ENCODE measurements at places on chromosomes 11 and 22.

- no peak for DNase-seq
Observed at GRCh38 chr11:96567176-96567575, 177.4 kb downstream of the JRKL start.

- no peak for DNase-seq
Observed at GRCh38 chr22:49151256-49152126, 676.2 kb downstream of the BRD1 start.

- no peak for DNase-seq
Observed at GRCh38 chr11:134783234-134783633, 371.2 kb upstream of the B3GAT1 start.

DNA sequence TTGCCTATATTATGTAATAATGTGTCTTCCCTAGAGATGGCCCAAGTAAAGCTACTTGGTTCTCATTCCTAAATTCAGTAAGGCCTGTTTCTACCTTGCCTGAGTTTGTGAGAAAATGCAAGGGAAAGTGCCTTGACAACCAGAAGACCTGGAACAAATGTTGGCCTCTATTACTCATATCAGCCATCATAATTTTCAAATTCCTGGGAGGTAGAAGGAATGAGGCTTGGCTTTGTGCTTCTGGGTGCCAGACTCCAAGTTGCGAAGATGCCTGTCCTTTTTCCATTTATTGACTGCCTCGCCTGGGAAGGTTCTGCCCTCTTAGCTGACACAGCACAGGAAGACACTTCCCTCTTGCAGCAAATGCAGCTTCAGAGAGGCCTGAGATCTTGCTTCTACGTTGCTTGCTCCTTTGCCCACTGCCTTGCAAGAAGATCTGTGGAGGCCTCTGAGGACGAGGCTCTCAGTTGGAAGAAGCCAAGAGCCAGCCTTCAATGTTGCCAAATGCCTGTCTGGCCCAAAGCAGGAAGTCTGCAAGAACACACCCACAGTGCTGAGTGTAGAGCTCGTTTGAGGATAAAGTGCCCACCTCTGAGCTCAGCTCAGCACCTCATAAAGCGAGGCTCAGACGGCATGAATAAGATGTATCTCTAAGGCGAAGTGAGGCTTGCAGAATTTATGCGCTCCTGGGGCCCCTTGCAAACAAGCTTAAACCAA is 120.1 kb downstream of the GALNT18 start:
- no peak for DNase-seq

- no peak for DNase-seq
Observed at GRCh38 chr11:21485426-21485825, 707.5 kb upstream of the ANO5 start.

DNA sequence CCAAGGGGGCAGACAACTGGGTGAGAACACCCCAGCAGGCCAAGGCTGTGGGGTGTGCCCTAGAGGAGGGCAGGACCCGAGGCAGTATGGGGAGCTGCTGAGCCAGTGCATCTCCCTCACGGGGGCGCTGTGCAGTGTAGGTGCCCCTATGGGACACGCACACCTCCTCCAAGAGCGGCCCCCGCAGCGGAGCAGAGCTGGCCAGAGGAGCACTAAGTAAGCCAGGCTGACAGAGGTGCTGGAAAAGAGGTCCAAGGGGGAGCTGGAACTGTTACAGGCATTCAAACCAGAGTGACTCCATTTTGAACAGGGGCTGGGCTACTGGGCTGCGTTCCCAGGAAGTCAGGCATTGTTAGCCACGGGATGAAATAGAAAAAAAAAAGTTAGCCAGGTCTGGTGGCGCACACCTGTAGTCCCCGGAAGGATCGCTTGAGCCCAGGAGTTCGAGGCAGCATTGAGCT is 41.8 kb downstream of the TST start:
- DNase-seq = peak; percentile 81

DNA sequence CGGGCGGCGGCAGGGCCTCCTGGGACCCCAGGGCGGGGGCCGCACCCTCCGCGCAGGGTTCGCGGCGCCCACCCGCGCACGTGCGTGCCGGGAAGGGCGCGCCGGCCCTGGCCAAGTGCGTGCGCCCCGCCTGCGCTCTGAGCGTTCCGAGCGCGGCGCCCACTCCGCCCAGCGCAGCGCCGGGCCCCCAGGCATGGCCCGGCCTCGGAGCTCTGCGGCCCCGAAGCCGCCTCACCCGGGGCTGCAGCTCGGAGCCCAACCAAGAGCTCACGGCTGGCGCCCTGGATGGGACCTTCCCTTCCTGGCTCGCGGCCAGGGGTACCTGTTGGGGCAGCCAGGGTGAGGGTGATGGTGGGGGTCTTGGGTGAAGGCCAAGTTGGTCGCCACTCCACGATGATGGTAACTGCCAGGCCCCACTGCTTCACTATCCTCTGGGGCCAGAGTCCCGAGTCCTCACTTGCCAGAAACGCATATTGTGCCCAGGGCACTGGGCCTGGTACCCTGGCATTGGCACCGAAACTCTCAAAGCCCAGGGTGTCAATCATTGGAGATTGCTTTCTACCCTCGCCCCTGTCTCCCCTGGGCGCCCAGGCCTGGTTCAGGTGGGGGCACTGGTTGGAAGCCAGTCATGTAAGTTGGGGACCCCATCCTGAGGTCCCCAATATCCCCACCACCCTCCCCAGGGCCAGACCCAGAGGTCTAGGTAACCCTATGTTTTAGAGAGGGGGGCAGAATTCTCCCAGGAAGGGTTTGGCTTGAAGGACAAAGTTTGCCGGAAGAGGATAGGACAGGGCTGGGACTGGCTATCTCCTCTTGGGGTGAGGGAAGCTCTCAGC is 882 bp downstream of the ANO1 start:
- DNase-seq = no peak

DNA sequence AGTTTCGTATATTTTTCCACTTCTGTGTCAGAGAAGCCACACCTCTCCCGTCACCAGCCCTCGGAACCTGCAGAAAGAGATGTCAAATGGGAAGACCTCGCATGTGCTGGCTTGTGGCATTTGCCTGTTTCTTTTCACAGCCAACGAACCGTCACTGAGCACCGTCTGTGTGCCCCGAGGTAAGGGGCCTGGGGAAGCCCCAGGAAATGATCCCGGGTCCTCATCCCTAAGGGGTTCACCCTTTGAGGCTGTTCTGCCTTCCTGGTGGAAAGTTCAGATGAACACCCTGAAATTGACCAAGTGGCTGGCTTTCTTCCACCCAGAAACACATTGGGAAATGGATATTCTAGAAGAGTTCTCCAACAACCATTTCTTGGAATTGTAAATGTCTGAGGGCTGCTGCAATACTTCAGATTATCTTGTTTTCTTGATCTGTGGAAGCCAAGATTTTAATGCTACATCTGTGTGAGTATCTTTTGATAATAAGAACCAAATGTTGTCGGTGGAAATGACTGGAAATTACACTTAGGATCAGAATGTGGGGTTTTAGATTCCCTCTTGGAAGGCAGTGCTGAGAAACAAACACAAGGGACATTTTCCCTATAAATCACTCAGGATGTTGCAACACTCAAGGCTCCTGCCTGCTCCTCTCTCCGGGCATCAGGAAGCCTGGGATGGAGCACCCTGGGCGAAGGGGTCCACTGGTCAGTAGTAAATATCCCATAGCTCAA is 37.6 kb downstream of the RIBC2 start:
- DNase-seq = no peak

DNA sequence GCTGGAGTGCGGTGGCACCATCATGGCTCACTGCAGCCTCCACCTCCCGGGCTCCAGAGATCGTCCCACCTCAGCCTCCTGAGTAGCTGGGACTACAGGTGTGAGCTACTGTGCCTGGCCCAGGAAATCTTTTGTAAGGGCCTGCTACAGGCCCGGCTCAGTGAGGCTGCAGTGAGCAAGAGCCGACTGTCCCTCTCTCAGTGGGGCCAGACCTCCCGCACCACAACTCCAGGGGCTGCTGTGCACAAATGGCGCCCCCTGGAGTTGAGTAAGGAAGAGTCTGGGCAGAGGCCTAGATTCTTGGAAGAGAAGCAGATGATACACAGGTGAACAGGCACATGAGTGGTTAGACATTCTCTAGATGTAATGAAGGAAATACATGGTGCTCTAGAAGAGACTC is 7.0 kb downstream of the SERHL2 start:
- DNase-seq = no peak

DNA sequence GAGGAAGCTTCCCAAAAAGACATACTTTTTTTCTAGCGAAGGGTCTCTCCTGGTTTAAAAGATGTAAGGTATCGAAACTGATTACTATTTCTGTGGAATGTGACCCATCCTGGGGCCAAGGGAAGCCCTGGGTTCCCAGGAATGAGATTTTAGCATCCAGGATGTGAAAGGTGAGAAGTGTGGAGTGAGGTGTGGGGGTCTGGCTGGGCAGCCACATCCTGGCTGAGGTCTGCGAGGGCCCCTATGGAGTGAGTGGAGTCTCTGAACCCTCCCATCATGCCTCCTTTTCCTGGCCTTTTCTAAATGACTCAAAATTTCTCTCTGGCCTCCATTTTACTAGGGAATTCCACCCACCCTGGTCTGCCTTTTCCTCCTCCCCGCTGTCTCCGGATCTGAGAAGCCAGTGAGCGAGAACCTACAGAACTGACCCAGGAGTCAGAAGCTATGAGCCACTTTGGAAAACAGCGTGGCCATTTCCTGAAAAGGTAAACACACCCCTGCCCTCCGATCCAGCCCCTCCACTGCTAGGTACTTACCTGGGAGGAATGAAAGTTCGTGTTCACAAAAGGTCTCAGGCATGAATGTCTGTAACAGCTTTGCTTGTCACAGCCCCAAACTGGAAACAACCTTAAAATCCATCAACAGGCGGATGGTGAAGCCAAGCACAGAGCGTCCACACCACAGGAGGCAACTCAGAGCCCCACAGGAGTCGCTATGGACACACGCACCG is 27.7 kb upstream of the SHANK2 start:
- DNase-seq = no peak

DNA sequence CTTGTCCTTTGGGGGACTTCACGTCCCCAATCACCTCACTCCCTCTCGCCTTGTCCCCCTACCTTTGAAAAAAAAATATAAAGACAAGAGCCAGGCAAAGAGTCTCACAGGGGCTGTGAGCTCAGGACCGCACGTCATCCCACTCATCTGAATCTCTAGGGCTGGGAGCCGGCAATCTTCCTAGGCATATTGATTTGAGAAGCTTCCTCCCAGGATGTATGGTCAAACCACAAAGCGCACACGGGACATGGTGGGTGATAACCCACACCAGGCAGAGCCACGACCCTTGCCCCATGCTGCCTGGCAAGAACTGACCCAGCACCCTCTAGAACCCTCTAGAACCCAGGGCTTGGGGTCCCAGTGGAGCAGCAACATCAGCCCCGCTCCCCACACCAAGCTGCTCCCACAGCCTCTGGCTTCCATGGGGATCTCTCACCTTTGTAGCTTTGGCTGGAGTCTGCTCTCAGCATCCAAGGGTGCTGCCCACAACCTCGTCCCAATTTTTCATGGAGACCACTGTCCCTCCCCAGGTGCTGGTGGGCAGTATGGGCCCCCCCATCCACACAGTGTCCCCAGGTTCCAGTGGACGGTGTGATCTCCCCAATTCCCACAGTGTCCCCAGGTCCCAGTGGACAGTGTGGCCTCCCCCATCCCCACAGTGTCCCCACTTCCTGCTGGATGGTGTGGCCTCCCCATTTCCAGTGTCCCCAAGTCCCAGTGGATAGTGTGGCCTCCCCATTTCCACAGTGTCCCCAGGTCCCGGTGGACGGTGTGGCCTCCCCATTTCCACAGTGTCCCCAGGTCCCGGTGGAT is 85.2 kb upstream of the FGF3 start:
- no peak for DNase-seq

GRCh38 chr11:64063777-64064176 is 28.0 kb downstream of the FLRT1 start:
- no peak for DNase-seq

DNA sequence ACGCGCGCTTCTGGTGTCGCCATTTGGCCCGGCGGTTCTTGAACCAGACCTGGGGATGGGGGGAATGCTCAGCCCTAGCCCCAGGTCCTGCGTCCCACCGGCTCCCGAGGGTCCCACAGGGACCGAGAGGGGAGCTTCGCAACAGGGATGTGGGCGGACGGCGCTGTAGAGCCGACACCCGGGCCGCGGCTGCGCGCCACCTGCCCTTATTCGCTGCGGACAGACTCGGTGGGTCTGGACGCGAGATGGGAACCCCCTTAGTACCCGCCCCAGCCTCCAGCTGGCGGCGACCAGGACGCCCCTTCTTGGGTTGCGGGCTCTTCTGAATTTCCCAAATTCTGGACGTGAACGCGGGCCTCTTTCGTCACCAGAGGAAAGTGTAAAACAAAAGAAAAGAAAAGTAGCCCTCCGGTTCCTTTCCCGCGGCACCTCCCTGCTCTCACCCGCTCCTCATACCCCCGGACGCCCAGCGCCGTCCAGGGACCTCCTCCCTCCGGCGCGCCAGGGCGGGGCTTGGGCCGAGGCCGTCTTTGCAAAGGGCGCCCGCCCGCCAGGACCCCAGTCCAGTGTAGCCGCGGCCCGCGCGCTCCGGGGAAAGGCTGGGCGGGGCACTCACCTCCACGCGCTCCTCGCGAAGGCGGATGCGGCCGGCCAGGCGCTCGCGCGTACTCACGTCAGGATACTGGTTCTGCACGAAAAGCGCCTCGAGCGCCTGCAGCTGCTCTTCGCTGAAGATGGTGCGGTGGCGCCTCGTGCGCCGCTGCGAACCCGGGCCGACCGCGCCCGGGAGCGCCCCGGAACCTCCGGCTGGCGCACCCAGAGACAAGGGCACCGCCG is 827 bp downstream of the GSC2 start:
- peak; percentile 34 for DNase-seq

DNA sequence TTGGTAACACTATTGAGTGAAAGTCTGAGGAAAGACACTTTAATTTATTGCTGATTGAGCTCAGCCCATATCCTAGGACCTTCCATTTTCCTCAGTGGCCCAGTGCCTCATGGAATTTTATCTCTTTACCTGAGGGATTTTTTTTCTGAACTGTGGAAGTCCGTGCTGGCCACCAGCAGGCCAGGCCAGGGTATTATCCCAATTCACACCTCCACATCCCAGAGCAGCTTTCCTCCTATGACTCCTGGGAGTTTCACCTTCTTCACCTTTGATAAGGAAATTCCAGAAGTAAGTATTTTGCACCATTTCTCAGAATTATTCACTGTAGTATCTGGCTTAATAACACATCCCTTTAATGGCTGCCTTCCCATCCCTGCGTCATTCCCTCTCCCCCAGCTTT is 13.0 kb upstream of the RRAS2 start:
- DNase-seq = no peak

DNA sequence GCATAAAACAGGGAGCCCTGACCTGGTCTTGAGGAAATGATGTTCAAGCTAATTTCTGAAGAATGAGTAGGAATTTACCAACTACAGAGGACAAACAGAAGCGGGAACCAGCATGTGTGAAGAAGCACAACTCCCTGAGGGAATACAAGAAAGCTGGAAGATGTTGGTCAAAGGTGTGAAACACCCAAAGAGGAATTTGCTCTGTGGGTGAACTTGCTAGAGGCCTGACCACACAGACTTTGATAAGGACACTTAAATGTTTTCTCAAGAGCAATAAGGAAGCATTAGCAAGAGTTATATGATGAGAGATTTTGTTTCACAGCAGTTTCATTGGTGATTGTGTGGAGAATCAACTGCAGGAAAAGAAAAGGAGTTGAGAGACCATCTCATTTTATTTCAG is 17.6 kb downstream of the SLC5A12 start:
- no peak for DNase-seq
